ENCODE measurements at places on chromosomes 11 and 22. TPM values are rescaled to one million over a fixed set of nuclear protein-coding genes. Genes with fewer than 3 reads are reported as not detected.

- peaks cover 13% of the 10 kb centered on the region for H3K4me1 ChIP-seq
- H3K4me3 ChIP-seq, result no peak overlapping the region
- H3K36me3 ChIP-seq, result no peaks in the 10 kb centered on the region
- no peaks in the 10 kb centered on the region for H3K27me3 ChIP-seq
- DNase-seq, result no peak
- H3K27ac ChIP-seq, result no peak overlapping the region
These were observed 125.2 kb downstream of the TEAD1 start for GRCh38 chr11:12799334-12799835.

GRCh38 chr11:70029115-70029860 is 48.8 kb upstream of the ANO1 start:
- no peaks in the 10 kb centered on the region for H3K36me3 ChIP-seq
- H3K4me3 ChIP-seq, result no peak overlapping the region
- H3K27me3 ChIP-seq, result no peaks in the 10 kb centered on the region
- H3K27ac ChIP-seq, result no peak overlapping the region
- no peaks in the 10 kb centered on the region for H3K4me1 ChIP-seq
- peak; percentile 16 for DNase-seq

DNA sequence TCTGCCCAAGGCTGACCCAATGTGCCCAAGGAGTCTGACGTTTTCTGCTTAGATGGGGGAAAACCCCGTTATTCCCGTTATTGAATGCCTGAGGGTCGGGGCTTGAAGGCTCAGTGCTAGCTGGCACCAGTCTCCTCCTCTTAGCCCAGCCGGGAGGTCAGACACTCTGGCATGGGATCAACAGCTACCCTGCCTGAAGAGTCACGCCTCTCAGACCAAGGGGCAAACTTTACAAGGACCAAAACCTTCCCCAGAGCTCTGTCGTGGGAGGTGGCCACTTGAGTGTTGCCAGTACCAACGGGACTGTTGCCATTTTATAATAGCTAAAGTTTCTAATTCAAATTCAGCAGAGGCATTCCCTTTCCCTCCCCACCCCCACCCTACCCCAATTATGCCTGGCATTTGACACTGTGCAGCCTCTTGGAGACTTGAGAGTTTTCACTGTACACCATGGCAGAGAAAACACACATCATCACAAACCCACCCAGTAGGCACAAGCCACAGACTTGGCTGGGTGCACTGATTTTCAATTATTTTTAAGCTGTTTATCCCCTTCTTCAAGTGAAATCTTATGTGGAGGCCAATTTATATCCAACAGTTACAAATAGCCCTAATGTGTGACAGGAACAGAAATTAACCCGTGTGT is 137.5 kb upstream of the SYT13 start:
- no peak for DNase-seq
- H3K4me3 ChIP-seq, result no peak overlapping the region
- no peaks in the 10 kb centered on the region for H3K27me3 ChIP-seq
- H3K36me3 ChIP-seq, result no peaks in the 10 kb centered on the region
- H3K4me1 ChIP-seq, result peaks cover 2% of the 10 kb centered on the region
- H3K27ac ChIP-seq, result no peak overlapping the region

PLAAT5 gene
- total RNA-seq, result 5.6 TPM

MYRF gene
- 41.2 TPM for total RNA-seq

OR2D2 gene
- not detected for total RNA-seq
